ENCODE measurements at places on chromosomes 4 and X.

- peak; percentile 2 for DNase-seq
Observed at GRCh38 chr4:53591372-53591892, at the start of gene LNX1. Gene LNX1 (minus strand): TSS chr4:53591486. CDS start chr4:53574002, 17,484 bp downstream.

GRCh38 chr4:156888762-156889161 is 82.8 kb downstream of the PDGFC start:
- no peak for DNase-seq

DNA sequence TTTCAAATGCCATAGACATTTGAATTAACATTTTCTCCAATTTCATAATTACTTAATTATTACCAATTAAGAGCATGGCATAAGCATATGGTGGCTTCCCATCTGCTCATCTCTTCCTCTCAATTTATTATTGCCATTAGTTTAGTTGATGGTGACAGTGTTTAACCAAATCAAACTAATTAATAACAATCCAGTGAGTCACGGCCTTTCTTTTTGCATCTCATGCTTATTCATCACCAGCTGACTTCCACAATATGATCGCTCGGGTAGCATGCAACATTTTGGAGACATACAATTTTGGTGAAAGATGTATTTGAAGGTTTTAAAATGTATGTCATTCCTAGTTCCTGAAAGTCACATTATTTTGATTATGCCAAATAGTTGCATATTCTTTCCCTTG is 172.8 kb upstream of the TACR3 start:
- no peak for DNase-seq

- no peak for DNase-seq
Observed at GRCh38 chr4:83751336-83751949, 215.5 kb downstream of the GPAT3 start.

GRCh38 chr4:88937081-88937480 is 119.9 kb downstream of the FAM13A start:
- no peak for DNase-seq

DNA sequence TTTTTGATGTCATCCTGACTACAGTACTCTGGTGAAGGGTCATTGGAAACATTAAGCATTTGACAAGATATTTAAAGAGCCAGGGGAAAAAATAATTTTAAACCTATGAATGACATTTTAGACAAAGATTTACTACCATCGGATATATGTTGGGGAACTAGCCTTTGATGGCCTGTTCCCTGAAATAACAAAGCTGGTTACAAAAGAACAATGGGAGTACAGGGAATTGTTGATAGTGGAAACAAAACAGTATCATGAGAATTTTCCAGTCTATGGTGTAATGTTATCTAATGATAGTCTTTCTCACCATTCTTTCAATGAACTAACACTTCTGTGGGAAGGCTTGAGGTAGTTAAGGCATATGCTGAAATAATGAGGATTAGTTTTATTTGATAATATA is 125.9 kb upstream of the KLHL4 start:
- no peak for DNase-seq

DNA sequence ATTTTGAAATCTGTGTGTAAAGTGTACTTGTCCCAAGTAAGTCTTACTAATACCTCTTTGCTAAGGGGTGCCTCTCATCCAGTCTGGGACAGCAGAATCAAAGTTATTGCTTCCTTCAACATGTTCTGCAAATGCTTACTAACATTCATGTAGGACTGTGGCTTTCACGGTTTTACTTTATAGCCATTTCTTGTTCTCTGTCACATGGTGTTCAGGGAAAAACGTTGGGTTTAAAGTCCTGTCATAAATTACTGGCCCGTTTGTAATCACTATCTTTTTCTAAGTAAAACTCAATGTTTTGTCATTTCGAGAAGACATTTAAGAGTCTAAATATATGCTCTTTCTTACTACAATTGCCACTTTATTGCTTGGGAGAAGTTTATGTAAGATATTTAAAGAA is 321.1 kb downstream of the STIM2 start:
- DNase-seq, result no peak

- no peak for DNase-seq
Observed at GRCh38 chr4:69518538-69519198, 23.0 kb upstream of the UGT2B4 start.

- DNase-seq, result no peak
Observed at GRCh38 chrX:94662689-94663088, 988.7 kb downstream of the FAM133A start.

DNA sequence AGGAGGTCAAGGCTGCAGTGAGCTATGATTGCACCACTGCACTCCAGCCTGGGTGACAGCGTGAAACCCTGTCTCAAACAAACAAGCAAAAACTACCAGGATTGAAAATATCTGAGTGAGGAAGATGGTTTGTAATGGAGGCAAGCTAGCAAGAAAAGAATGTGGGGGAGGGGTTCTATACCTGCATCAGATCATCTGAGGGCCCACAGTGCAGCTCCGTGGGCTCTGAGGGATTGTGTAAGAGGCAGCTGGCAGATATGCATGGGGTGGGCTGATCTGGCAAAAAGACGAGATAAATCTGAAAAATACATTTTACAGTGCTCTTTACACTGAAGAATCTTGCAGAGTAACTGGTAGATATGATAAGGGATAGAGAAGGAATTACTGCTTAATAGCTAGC is 28.9 kb upstream of the CHRNA9 start:
- no peak for DNase-seq

GRCh38 chrX:124435616-124436015 is 89.3 kb downstream of the SH2D1A start:
- no peak for DNase-seq

- no peak for DNase-seq
Observed at GRCh38 chr4:157889788-157890187, 283.0 kb downstream of the GASK1B start.

GRCh38 chr4:163245044-163245728 is 78.5 kb upstream of the NAF1 start:
- DNase-seq, result no peak

DNA sequence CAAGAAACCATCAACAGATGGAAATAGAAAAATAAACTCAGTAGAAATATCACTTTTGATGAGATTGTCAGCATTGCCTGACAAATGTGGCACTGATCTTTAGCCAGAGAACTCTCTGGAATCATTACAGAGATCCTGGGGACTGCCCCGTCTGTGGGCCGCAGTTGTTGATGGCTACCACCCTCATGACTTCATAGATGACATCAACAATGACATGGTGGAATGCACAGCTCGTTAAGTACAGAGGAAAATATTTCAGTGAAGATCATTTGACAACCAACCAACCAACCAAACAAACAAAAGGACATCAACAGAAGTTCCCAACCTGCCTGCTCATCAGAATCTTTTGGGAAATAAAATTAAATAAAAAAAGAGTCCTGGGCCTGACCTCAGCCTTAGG is 132.6 kb downstream of the UCHL1 start:
- DNase-seq, result no peak

GRCh38 chrX:70422851-70423341 is at the start of gene GDPD2:
Gene GDPD2 (plus strand): TSS chrX:70423314. CDS start chrX:70424985, 1,671 bp downstream.
- peak; percentile 13 for DNase-seq

DNA sequence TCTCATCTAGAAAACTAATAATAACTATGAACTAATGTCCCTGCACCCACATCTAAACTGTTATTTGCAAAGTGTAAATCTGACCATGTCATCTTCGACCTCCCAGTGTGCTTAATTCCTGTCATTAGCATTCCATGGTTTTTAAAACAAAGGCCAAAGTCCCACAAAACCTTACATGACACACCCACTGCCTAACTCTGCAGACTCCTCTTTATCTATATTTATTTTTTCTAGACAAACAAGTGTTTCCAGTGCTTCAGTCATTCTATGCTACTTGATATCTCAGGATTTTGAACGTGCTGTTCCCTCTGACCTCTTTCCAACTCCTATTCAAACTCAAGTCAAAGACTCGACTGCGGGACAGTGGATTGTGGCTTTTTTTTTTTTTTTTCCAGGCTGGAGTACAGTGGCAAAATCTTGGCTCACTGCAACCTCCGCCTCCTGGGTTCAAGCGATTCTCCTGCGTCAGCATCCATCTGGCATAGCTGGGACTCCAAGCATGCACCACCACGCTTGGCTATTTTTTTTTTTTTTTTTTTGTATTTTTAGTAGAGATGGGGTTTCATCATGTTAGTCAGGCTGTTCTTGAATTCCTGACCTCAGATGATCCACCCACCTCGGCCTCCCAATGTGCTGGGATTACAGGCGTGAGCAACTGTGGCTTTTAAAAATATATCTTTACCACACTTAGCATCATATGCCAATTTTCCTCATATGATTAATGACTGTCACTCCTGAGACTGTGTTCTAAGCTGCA is 1511.0 kb downstream of the ARAP2 start:
- no peak for DNase-seq

DNA sequence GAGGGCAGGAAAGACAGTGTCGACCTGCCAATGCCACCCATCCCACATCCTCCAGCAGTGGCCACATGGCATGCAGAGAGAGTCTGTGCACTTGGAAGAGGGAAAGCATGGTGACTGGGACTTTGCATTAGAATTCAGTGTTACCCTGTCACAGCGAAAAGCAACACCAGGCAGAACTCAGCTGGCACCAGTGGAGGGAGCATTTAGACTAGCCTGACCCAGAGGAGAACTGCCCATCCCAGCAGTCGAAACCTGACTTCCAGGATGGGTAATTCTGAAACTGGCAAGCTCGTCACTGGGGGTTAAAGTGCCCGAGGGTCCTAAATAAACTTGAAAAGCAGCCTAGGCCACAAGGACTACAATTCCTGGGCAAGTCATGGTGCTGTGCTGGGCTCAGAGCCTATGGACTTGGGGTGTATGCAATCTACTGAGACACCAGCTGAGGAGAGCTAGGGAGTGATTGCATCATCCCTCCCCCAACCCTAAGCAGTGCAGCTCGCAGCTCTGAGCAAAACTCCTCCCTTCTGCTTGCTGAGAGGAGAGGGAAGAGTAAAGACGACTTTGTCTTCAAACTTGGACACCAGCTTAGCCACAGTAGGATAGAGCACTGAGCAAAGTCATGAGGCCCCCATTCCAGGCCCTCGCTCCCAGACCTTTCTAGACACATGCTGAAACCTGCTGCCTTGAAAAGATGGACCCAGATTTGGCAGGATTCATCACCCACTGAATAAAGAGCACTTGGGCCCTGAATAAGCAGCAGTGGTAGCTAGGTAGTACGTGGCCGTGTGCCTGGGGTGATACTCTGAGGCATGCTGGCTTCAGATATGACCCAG is 68.8 kb downstream of the DDX60L start:
- DNase-seq, result no peak

DNA sequence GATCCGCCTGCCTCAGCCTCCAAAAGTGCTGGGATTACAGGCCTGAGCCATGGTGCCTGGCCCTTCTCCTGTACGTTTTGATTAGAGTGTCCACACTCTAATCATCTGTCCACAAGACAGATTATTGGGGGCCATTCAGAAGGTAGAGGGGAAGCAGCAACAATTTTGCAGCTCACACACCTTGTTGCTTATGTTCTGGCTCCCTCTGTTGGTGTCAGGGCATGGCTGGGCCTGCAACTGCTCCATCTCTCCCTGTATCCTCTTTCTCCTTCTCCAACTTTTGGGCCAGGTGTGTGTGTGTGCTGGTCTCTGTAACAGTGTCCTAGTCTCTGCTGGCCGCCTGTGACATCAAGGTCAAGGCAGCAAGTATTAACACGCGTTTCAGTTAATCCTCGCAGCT is 125.5 kb upstream of the MBNL3 start:
- peak; percentile 2 for DNase-seq

DNA sequence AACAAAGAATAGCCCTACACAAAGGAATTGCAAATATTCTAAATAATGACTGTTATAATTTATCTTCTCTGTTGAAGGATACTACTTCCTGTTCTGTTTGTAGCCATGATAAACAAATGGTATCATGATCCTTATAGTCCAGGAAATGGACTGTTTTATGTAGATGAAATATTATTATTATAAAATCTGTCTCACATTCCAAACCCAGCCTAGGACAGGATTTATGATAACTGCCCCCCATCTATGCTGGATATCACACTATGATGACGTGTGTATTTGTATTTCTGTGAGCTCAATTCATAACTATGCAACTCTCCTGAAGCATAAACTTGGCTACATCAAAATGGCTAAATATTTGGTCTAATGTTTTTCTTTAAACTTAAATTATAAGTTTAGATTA is 21.3 kb downstream of the DMD start:
- no peak for DNase-seq

GRCh38 chr4:83284193-83285054 is at the start of gene COQ2:
Gene COQ2 (minus strand): TSS chr4:83284798. CDS start chr4:83284764, 34 bp downstream.
- DNase-seq, result peak; percentile 80

- no peak for DNase-seq
Observed at GRCh38 chr4:33187035-33187434, 2466.9 kb downstream of the PCDH7 start.

DNA sequence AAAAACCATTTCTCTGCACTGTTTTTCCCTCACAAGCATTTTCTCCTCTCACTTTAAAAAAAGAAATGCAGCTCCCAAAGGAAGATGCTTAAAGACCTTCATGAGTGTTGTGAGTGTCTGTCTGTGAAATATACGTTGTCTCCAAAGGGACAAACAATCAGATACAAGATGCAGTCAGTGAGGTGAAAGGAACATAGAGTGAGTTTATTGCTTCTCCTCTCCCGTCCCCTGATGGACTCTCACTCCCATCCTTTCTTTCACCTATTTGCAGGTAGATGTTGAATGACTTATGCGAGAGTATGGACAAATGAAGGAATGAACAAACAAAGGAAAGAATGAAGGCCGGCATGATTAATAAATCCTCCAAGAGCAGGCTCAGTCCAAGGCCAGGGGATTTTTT is 561.2 kb upstream of the DIPK2B start:
- no peak for DNase-seq

DNA sequence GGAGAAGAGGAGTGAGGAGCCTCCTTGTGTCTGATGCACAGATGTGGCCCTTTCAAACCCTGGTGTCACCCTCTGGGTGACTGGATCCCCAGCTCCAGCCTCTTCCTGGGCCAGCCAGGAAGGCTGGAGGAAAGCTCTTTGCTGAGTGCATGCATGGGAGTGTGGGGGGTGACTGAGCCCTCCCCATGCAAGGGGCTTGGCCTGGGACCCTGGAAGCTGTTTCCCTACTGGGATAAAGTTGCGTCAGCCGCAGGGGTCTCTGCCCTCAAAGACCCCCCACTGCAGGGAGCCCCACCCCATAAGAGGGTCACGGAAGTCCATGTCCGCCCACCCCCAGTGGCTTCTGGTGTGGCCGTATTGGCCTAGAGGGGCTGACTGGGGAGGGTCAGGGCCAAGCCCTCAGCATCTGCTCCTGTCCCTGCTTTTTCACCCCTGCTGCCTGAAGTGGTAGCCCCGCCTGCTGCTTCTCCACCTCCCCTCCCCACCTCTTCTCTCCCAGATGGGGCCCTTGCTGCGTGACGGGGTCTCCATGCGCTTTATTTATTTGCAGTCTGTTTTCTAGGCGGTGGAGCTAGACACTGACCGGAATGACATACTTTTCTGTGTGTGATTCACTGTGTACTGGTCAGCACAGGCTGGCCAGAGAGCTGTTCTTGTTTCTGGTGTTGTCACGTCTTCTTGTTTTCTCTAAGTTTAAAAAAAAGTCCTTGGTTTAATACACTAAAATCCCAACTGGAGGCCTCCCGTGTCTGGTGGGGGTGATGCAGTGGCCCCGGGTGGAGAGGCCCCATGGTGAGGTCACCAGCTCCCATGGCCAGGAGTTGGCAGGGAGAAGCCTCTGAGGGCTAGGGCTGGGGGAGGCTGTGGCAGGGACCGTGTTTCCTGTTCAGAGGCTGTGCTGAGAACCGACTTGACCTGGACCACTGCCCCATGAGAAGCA is 3.6 kb downstream of the SMIM10L2A start:
- no peak for DNase-seq

Measured in NCI-H2107 (cell line).